ENCODE measurements at places on chromosomes 5 and 9. TPM values are rescaled to one million over a fixed set of nuclear protein-coding genes. Genes with fewer than 3 reads are reported as not detected.

DNA sequence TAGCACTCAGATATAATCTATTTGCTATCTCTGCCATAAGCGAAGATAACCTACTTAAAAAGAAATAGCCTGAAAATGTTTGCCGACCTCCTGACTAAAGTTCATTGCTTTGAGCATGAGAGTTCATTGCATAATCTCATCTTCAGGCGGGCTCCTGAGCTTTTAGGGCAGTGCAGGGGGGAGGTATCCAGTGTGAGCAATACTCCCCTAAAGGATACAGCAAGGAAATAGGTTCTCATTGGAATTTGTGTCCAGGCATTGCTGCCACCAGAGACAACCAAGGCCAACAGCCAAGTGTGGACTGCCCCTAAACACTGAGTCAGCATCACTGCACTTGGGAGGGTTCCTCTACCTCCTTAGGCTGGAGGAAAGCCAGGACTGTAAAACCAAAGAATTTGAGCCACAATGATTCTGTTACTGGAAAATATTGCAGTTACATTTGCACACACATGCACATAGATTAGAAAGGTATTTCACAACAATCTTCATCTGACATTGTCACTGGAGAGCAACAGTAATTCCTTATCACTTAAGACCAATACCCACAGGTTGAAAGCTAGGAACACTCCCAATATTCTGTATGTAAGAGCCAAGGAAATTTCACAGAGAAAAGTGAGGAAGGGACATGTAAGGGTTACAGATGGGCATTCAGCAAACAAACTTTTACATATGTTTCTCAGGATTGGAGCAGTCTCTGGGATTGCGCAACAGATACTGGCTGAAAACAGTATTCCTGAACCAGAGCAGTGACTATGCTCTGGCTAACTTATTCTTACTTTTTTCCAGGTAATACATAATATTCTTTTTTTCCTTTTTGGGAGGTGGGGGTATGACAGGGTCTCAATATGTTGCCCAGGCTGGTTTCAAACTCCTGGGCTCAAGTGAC, 98.6 kb upstream of the TLE1 start:
- DNase-seq: no peak

DNA sequence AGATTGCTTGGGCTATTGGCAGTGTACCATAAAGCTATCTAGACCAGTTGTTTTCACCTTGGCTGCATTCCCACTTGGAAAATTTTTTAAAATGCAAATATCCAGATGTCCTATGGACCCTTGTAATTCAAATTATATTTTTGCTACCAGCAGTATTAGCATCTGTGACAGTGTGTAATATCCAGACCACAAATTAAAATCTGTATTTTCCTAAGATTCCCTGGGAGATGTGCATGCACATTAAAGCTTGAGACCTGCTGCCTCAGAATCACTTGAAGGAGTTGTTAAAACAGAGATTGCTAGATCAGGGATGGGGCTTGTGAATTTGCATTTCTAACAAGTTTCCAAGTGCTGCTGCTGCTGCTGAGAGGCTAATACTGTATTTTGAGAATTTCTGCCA, 381.2 kb upstream of the PDE4D start:
- DNase-seq: no peak

GRCh38 chr5:88954511-88954910, 71.5 kb upstream of the MEF2C start:
- no peak for DNase-seq

- DNase-seq: peak; percentile 80
Observed at GRCh38 chr5:69007726-69008368, 86.0 kb upstream of the SLC30A5 start.

CACNA1B gene
- total RNA-seq: 0.02 TPM

PRRX2 gene
- total RNA-seq: 6.1 TPM
